ENCODE measurements at places on chromosomes 6 and 20.

DNA sequence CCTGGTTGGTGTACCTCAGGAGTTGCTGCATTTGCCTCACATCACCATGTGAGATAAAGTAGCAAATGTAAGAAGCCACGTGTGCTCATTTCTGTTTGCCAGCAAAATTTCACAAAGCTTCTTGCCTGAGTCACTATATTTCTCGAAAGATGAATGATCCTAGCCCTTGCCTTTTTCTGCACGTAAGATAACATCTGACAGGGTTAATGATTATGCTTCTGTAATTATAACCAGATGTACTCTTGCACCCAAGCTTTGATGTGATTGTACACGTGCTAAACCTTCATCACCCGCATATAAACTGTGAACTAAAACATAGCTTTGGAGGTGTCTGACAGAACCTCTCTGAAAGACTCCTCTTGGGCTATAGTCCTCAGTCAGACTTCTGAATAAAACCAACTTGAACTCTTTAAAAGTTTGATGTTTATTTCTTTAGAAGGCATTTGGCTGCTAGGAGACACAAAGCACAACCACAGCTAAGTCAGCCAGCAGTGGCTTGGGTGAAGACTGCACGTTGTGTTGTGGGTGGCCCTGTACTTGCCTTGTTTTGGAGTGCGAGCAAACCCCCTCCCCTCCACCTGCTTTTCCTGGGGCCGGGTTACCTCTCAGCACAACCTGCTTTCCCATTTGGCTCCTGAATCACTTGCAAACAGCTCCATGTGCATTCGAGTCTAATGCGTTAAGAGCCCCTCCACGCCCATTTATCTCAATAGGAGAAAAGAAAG lies 19.3 kb downstream of the PROKR2 start:
- DNase-seq: no peak

GRCh38 chr6:39206250-39206721 lies 23.0 kb downstream of the KCNK5 start:
- DNase-seq: no peak

DNA sequence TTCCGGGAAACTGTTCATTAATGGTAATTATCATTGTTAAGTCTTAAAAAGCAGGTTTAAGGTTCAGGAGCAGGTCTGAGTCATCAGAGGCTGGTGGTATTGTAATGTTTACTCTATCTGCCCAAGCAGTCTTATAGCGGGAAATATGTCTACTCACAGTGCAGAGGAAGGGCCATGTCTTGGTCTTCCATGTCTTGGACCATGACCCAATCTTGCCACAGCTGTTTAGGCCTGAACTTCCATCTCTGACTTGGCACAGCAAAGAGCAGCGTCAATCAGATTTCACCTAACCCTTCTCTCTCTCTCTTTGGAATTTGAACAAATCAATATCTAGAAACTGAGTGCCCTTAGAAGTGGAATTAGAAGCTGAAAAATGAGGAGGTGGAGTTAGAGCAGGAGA lies 25.8 kb downstream of the SLC2A12 start:
- no peak for DNase-seq

DNA sequence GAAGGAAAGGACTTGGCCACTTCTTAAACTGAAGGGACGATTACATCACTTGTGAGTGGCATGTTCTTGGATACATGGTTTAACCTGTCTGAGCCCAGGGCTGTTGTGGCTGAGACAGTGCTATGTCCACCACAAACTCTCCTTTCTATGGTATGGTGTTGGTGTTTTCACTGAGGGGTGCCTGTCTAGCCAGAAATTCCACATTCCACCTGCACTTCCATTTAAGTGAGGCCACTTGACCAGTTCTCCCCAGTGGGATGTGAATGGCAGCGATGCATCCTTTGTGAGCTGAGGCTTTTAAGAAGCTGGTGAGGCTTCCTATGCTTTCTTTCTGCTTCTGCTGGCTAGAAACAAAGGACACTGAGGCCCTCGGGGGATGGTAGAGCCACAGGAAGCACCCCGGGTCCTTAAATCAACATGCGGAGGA lies 151.4 kb upstream of the CHD6 start:
- DNase-seq: no peak

All from HS-5 (cell line).